ENCODE measurements at places on chromosomes 2 and 18.
A peak's percentile ranks its signal among the peaks of the same experiment; 100 is the strongest.

DNA sequence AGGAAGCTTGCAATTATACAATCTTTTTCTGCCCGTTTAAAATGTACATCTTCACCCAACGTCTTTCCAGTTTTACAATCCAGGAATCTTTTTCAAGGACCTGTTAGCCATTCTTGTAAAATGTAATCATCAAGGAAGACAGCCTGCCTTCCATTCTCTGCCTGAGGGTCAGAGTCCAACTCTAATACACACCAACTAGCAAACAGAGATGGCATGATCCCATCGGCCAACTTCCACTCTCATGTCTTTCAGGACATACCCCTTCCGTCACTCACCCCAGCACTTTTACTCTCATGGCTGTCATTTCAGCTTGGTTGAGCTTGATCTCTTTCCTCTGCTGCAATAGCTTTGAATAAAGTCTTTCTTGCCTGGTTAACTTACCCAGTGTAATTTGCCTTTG, 172.5 kb upstream of the NETO1 start:
- no peak for DNase-seq

DNA sequence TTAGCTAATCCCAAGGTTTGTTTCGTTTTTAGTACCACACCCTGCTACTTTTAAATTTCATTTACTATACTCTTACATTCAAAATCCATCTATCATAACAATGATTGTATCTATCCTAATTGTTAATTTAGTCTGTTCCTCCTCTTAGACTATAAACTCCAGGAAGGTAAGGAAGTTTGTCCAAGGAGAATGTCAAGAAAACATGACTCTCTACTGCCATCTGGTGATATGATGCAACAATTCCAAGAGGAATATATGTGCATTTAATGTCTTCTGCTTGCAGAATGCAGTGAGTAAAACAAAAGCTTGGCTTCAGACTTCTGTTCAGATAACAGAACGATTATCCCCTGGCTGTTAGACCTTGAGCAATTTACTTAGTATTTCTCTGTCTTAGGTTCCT, 1267.1 kb downstream of the LRP1B start:
- DNase-seq: peak; percentile 24

- DNase-seq: no peak
These were observed 110.1 kb downstream of the POLE4 start for GRCh38 chr2:75068546-75068945.

DNA sequence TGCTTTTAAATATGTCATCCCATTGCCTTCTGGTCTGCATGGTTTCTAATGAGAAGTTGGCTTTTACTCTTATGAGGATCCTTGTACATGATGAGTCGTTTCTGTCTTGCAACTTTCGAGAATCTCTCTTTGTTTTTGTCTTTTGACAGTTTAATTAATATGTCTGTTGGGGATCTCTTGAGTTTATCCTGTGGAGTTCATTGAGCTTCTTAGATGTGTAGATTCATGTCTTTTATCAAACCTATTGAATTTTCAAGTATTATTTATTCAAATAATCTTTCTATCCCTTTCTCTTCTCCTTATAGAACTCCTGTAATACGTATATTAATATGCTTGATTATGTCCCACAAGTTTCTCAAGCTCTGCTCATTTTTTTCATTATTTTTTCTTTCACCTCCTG, 67.9 kb downstream of the TMEM185B start:
- no peak for DNase-seq

DNA sequence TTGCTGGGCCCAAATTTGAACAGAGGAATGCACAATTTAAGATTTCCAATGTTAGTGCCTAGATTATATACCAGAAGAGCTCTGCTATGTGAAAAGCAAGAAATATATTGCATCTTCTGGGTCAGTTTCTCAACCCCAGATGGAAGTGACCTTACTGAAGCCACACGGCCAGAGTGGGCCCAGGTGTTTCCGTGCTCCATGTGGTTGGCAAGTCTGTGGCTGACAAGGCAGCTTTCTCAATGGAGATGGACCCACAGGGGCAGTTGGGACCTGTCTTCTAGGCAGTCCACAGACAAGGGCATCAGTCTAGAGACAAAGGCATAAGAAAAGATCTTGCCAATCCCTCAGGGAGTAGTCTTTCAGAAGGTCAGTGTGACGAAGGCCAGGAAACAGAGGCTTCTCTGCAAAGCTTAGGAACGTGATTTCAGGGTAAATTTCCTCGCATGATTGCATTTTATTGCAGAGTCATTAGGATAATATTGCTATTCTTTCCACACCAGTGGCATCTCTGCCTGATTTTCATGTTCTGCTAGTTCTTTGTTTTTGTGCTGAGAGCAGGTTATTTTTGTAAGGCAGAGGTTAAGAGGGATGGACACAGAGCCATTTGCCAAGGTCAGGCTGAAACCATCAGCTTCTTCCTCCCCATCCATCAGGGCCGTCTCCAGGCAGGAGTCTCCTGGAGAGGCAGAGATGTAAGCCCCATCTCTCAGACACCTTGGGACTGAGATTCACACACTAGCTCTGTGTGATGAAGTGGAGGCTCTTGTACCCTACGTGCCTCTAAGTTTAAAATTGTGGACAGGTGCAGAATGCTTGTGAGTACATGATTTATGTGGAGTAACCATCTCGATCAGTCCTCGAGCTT, 202.1 kb downstream of the ANKRD30B start:
- DNase-seq: no peak

- no peak for DNase-seq
These were observed 5.9 kb upstream of the ATP5MC3 start for GRCh38 chr2:175187378-175187777.

- DNase-seq: no peak
These were observed 23.3 kb downstream of the CHST10 start for GRCh38 chr2:100394111-100394641.

GRCh38 chr2:160337728-160338127, 137.7 kb upstream of the ITGB6 start:
- DNase-seq: no peak

DNA sequence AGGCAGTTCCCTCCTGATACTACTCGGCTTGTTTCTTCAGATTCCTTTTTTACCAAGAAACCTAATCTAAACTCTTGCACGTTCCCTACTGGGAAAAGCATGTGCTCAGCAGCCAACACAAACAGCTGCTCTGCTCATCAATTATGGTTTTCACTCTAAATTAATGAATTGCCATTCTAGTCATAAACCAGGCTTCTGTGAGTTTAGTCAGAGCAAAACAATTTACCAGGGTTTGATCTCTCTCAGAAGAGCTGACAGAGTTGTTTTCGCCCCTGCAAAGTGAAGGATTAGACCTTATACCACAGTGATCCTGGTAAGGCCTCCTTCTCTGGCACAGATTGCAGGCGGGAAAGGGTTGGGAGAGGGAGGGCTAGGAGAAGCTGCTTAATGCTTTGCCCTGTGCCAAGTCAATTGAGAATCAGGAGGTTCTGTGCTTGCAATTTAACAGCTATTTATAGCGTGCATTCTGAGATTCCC, 57.2 kb downstream of the REEP1 start:
- DNase-seq: no peak

DNA sequence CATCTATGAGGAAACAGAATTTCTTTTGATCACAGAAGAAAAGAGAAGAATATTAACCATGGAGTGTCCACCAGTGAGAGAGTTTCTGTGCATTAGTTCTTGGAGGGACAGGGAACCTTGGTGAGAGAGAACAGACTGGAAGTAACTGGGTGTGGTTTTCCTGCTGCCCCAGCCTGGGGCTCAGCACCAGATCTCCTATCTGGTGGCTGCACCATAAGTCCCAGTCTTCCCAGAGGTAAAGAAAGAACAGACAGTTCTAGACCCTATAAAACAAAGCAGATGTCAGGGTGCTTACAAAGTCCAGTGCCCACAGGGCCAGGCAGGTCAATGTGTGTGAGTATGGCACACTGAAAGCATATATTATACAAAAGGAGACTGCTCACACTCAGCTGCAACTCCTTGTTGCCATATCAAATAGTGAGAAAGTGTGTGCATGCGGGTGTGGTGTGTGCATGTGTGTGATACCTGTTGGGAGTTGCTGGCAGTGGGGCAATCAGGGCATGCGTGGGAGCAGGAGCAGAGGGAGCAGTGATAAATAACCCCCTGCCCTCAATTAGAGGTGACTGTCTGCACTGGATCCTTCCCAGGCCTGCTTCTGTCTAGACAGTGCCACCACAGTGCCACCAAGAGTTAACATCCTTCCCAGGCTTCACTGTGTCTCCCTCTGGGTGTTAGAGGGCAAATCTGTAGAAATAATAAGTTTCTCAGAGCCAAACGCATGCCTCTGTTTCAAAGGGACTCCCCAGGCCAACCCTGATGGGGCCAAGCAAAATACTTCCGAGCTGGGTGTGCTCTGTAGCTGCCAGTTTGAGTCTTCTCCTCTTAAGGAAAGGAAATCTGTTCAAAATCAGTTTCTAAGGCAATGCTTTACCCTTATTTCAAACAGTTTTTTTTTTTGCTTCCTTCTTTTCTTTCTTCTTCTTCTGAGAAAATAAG, 45.7 kb downstream of the RDH14 start:
- no peak for DNase-seq

- no peak for DNase-seq
These were observed 41.9 kb downstream of the SPTBN1 start for GRCh38 chr2:54497763-54498680.

DNA sequence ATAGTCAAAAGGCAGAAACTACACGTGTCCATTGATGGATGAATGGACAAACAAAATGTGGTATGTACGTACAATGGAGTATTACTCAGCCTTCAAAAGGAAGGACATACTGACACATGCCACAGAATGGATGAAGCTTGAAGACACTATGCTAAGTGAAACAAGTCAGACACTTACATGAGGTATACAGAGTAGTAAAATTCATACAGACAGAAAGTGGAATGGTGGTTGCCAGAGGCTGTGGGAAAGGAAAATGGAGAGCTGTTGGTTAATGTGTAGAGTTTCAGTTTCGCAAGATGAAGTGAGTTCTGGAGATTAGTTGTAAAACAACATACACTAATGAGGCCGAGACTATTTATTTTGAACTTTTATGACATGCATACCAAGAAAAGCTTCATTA, 67.4 kb upstream of the EPB41L3 start:
- DNase-seq: no peak

GRCh38 chr18:31685097-31686082, 1.0 kb upstream of the B4GALT6 start:
- no peak for DNase-seq

DNA sequence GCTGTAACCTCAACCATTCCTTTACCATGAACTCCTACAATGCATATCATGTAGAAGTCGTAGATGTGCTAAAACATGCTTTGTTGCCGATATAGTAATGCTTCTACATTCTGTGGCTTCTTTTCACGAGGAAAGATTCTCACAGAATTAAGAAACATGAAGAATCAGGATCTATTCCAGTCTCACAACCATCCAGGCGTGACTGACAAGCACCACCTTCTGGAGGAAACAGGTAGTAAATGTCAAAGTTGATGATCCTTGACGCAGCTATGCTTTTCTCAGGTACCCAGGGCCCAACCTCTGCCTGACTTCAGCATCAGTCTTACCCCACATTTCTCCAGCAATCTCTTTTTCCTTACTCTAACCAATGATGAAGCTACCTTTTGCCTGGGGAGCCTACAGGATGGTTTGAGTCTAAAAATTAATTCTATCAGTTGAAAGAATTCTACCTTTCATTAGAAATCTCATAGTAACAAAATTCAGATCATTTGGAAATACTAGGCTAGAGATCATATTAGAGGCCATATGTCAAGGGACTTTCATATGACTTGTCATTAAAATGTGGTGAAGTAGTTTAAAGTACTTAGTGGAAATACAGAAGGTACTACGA, 123.3 kb upstream of the RND3 start:
- DNase-seq: no peak

DNA sequence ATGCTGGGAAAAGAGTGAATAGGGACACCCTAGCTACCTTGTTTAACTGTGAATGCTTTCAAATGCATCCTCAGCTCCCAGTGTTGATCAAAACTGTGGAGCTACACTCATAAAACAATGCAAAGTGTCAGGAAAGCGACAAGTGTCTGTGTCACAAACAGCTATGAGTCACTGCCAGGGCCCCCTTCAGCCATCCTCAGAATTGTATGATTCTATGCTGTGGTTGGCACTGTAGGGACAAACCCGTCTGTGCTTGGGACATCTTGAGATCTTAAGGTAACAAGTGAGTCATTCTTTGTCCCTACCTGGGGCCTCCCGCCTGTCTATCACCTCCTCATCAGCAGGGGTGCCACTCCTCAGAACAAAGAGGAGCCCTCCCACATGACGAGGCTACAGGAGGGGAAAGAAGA, 42.4 kb downstream of the KLF7 start:
- no peak for DNase-seq

- no peak for DNase-seq
These were observed 34.1 kb downstream of the CDC42EP3 start for GRCh38 chr2:37637190-37637860.

DNA sequence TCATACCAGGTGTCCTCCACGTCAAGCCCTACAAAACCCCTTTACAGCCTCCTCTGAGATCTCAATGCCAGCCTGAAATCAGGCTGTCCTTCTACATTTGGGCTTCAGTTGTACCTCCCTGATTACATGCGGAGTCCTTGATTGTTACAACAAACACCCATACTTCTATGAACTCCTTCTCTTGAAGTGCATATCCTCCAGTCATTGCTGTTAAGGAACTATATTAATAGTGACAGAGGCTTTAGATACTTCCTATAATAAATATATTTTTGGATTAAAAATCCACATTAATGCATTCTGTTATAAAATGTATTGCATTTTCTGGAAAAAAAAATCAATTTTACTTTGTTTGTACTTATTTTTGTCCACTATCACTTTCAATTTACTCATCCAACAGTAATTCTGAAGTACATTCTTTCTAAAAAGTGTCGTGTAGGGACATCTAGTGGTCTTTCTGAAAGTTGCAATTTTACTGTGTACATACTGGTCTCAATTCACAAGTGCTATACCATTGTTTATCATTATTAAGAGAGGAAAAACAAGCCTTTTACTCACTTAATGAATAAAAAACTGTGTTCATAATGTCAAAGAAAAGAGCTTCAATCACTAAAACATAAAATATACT, 316.4 kb downstream of the DSEL start:
- no peak for DNase-seq
